ENCODE measurements at places on chromosomes 12 and 14.
A peak's percentile ranks its signal among the peaks of the same experiment; 100 is the strongest.

GRCh38 chr12:89299931-89300330 is 52.4 kb downstream of the DUSP6 start:
- DNase-seq: no peak

- DNase-seq: no peak
Measured at GRCh38 chr12:74285773-74286172, 251.9 kb upstream of the ATXN7L3B start.

DNA sequence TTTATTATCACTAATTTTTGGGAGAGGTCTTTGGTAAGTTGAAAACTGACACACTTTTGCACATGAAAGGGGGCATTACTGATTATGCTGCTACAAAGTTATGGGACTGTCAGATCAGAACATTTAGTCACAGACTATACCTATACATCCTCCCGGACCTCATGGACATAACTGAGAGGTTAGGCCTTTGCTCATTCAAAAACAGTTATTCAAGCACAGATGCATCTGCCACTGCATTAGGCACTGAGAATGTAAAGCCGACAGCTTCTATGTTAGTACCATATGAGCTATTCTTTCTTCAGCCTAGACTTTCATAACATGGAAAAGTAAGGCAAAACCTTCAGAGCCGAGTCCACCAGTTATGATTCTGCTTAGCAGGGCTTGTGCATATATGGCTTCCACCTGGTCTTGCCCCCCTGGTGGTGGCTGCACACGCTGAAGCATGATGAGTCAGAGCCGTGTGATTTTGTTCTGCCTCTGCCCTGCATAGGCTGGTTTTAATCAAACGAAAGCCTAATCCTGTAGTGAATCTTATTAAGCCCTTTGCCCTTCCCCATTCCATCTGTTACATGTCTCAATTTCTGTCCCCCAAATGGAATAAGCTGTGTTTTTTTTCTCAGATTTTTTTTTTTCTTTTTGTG is 21.8 kb upstream of the RNU6-8 start:
- peak; percentile 25 for DNase-seq

DNA sequence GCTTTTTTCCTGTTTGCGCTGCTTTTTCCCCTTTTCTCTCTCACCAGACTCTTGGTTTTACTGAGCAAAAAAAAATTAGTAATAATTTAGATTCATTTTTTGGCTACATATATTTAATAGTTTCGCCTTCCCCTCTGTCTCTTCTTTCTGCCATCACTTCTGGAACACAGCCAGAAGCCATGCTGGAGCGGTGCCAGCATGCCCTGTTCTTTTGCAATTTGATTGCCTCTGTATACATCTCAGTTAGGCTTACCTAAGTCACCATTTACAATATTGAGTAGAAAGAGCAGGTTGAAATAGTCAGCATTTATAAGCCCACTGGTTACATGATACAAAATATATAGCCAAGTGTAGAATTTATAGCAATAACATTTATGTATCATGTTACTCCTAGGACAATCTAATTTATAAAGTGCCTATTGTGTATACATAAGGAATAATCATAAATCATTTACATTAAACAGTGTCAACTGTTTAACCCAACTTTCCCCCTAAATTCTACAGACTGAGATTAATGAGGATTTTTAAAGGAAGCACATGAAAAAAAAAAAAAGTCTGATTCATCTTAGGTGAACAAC is 413.8 kb upstream of the SOX5 start:
- DNase-seq: peak; percentile 59

GRCh38 chr12:93174473-93174872 is 203.3 kb upstream of the NUDT4 start:
- no peak for DNase-seq

GRCh38 chr12:63362791-63363190 is 211.8 kb upstream of the AVPR1A start:
- no peak for DNase-seq

- no peak for DNase-seq
Measured at GRCh38 chr12:46082490-46083200, 92.3 kb upstream of the SCAF11 start.

DNA sequence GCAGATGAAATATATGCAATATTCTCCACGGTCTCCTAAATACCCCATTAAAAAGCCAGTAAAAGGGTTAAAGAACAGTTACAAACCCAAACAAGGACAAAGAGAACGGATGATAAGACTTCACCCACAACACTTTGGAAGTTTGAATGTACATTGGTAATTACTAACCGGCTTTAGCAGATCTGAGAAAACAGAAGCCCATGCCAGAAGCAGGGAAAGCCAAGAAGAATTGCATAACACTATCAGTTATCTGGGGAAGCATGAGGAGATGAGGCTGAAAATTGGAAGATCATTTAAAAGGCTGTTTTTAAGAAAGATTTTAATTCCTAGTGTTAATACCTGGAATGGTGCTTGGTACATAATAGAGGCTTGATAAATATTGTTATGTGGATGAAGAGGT is 55.6 kb upstream of the MYBPC1 start:
- DNase-seq: no peak

GRCh38 chr12:51590347-51591015 is 552 bp upstream of the SCN8A start:
- peak; percentile 92 for DNase-seq

GRCh38 chr14:100762901-100763300 is 36.2 kb downstream of the DLK1 start:
- DNase-seq: no peak

GRCh38 chr12:114692186-114693058 is 8.4 kb upstream of the TBX3 start:
- DNase-seq: peak; percentile 12

DNA sequence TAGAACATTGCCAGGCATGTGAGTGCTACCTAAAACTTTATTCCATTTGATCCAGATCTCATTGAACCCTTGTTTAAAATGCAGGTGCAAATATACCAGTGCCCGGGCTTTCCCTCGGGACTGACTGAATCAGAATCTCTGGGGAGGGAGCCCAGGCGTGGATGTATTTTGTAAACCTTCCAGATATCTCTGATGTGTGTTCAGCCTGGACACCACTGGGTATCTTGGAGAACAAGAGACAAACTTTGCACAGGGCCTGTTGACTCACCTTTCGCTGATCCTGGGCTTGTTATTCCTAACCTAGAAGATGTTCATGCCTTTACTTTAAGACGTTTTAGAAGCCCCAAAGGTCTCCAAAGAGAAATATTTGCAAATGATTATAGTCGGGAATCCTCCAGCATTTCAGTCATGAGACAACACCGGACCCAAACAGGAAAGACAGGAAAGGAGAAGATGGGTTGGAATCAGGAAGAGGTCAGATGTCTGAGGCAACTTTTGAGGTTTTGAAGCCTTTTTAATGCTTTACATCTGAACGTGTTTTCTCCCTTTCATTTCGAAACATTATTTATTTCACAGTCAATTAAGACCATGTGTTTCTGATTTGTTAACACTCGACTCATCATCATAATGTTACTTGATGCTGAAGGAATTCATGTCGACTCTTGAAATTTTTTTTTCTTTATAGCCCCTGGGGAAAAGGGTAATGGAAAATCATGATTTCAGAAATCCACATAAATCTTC is 118.6 kb downstream of the PLXNC1 start:
- no peak for DNase-seq

- no peak for DNase-seq
Measured at GRCh38 chr12:131511391-131511802, 199.5 kb upstream of the SFSWAP start.

DNA sequence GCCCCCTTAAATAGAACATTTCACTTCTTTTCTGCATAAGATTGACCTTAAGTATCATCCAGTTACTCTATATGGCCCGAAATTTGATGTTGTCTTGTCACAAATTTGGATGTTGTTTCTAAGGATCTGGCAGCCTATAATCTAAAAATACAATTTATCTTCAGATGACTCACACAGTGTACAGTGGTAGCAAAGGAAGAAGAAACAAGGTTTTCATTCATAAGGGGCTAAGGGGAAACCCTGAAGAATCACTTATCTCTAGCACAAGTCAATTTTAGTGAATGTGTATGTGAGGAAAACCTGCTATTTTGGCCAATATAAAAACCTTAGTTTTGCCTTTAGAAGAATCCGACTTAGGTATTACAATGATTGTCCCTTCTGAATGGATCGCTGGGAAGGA is 606.3 kb upstream of the LRFN5 start:
- no peak for DNase-seq

GRCh38 chr14:50736932-50737419 is 68.9 kb upstream of the SAV1 start:
- no peak for DNase-seq

DNA sequence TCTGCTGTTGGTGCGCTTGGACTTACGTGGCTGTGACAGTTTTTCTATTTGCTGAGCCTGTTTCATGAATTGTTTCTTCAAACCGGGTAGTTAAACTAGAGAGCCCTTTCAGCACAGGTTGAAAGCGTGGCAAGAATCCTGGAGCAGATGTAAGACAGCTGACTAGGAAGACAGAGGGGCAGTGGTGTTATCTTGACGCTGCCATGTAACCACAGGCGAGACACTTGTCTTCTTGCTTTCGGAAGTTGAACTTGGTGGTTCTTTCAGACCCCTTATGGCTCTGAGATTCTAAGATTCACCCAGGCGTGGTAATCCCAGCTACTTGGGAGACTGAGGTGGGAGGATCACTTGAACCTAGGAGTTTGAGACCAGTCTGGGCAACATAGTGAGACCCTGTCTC is 4.3 kb downstream of the EMP1 start:
- DNase-seq: no peak

GRCh38 chr12:51406290-51406689 is 15.1 kb upstream of the GALNT6 start:
- DNase-seq: no peak

DNA sequence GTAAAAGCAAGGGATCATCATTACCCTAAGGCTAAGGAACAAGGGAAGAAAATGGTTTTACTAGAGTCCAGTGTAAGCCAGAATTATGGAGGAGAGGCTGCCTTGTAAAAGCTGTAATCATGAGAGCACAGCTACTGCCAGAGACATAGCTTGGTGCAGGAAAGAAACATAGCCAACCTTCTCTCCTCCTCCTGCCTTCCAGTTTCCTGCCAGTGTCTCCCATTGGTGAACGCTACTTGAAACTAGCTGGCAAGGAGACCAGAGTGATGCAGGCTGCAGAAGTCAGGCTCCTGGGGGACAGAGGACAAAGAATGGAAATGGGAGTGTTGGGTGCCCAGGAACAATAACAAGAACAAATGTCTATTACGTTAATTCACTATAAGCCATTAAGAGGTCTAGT is 158.5 kb downstream of the NELL2 start:
- DNase-seq: peak; percentile 16

DNA sequence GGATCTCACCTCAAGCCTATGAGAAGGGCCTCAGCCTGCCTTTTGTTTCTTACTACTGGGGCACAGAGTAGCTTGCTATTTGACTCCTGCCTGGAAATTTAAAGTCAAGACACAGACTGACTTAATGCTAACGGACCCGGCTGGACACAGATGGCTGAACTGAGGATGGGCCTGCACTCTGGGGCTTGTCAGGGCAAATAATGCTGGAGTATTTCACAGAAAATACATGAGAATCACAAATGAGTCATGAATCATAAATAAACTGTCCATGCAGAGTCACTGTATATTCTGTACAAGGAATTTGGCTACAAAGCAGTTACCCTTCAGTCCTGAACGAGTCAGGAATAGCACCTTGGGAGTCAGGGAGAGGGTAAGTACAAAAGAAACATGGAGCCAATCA is 683.2 kb upstream of the FOXG1 start:
- DNase-seq: no peak

- no peak for DNase-seq
Measured at GRCh38 chr14:35394326-35395013, 10.1 kb downstream of the NFKBIA start.

- no peak for DNase-seq
Measured at GRCh38 chr12:10750385-10750727, 27.2 kb upstream of the YBX3 start.

- DNase-seq: no peak
Measured at GRCh38 chr14:45133683-45134050, 614 bp downstream of the FKBP3 start.

- DNase-seq: no peak
Measured at GRCh38 chr14:103770902-103771301, 55.3 kb downstream of the ZFYVE21 start.

DNA sequence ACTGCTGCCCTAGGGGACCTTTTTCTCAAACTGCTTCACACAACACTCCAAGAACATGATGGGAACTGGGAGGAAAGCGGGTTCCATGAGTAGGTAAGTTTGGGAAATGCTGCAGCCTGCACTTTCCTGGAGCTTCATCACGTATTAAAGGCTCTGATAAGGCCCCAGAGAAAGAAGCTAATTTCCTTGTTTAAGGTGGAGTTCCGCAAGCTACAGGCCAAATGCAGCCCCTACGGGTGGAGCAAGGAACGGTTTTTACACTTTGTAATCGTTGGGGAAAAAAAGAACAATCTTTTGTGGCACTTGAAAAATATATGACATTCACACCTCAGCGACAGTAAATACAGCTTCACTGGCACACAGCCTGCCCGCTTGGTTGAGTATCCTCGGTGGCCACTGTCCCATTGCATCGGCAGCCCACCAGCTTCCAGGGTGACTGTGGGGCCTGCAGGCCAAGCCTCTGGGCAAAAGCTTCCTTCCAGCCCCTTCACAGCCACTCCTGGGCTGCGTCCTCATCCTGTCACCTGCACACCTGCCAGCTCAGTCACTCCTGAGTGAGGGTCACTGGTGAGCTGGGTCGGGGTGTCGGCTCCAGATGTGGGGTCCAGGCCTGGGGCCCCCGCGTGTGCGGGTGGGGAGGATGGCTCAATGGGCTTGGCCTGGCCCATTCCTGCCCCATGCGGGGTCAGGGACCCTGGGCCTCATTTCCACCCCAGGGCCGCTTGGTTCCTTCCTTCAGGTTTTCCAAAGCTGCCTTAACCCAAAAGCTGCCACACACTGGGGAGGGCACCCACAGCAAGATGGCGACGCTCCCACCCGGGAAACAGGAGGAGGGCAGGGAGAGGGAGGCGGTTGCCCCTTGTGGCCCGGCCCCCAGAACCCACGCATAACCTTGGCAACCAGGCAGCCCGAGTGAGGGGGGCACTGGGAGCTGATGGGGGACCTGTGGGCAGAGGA is 2.4 kb downstream of the AMN start:
- DNase-seq: no peak

- no peak for DNase-seq
Measured at GRCh38 chr12:90027889-90028634, 319.4 kb upstream of the ATP2B1 start.

DNA sequence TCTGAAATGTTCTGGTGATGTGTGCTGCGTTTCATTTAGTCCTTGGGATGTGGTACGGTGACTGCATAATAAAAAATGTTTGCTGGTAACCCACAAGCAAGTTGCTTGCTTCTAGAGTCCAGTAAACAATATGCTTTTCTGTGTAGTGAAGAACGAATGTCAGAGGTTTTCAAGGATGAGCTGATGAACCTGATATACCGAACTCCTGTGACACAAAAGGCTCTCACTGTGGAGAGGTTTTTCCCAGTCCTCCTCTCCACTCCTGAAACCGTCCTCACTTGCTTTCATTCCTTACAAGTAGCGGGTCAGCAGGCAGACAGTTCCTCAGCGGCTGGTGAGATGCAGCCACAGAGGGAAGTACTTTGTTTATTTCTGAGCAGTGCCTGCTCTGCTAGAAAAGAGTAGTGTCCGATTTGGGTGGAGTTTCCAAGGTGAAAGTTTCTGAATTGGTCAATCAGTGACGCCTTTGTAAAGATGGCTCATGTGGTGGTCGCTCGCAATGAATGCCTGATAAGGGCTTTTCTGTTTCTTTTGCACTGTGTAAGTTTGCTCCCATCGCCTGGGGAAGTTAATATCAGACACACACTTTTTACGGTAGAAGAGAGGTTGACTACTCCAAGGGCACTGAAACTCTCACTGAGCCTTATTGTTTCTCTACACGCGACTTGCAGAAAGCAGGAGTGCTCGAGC is 3.0 kb downstream of the ETV6 start:
- DNase-seq: no peak

- DNase-seq: no peak
Measured at GRCh38 chr12:76530516-76530915, 29.1 kb downstream of the OSBPL8 start.

GRCh38 chr12:457676-458075 is 2.1 kb upstream of the B4GALNT3 start:
- DNase-seq: no peak

Data from NCI-H1436 (cell line).